ENCODE measurements at places on chromosomes 2 and 18. TPM values are rescaled to one million over a fixed set of nuclear protein-coding genes. Genes with fewer than 3 reads are reported as not detected.

The INSIG2 gene
- total RNA-seq, result 20.3 TPM

The HMSD gene
- total RNA-seq, result not detected

DNA sequence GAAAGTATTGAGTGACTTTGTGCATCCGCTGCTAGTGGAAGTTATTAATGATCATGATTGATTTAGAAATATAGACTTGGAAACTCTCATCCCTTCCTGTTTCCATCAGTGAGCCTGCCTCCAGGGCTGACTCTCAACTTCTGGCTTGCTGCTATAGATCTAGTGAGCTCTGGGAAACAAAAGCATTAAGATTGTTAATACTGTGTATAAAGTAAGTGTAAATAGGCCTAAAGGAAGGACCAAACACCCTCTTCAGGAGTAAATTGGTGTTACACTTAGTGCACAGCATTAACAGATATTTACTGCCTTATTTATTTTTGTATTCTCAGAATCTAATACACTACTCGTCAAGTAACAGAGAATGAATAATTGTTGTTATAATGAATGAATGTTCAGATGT lies 285.6 kb downstream of the THSD7B start:
- DNase-seq, result no peak

DNA sequence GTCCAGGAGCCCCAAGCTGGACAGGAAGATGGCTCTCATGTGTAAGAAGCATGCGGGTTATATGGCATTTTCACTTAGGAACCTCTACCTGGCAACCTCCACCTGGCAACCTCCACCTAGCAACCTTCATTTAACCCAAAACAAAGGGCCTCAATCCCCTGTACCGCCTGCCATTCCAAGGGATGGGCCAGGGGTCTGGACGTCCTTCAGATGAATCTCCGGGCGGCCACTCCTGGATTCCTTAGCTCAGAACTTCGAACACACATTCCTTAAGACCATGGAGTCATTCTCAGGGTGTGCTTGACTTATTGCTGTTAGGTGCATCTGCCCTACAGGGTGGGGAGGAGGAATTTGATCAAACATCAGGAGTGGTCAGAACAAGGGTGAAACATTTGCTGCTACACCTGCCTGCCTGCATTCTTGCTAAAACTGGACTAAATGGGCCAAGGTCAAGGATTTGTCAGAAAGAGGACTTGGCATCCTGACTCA lies 277.6 kb downstream of the PHLPP1 start:
- no peak for DNase-seq

Measured in breast epithelium (tissue), 4 donors.